ENCODE measurements at places on chromosomes 13 and 19.

- no peak for DNase-seq
Observed at GRCh38 chr13:104357174-104357573, 1291.0 kb upstream of the SLC10A2 start.

DNA sequence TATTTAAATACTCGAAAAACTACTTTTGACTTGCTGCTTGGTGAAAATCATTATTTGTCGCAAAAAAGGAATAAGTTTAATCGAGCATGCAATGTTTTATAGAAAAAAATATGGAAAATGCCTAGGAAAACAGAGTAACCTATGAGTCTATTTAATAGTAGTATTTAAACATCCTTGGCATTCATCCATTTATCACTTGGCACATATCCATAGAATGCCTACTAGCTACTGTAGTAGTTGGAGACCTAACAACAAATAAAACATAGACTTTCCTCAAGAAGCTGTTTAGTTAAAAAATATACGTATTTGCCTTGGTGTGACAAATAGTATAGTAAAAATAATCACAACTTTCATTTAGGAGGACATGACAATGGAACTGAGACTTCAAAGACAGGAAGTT is 302.1 kb downstream of the DIAPH3 start:
- no peak for DNase-seq

GRCh38 chr13:31495336-31495735 is 244.0 kb upstream of the RXFP2 start:
- DNase-seq = no peak

- DNase-seq = no peak
Observed at GRCh38 chr19:3769494-3769893, 2.5 kb downstream of the RAX2 start.

DNA sequence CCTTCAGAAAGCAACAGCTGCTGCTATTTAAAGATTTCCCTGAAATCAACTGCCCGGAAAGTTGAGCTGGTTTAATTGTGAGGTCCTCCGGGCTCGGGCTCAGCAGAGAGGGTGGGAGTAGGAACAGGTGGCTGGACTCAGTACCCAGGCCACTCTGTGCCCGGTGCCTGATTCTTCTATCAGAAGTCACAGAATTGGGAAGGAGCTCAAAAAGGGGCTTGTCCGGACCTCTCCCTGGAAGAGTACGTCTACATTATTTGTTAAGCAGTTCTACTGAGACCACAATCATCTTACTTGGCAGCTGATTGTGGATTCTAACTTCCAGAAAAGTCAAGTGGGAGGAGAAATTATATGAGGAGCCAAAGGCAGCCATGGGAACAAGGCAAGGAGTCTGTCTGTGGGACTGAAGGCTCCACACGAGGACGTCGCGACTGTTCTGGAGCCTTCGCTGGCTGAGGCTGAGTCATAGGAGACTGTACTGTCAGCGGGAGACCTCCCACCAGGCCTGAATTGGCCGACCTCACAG is 91.7 kb upstream of the ANKRD10 start:
- no peak for DNase-seq

- DNase-seq = no peak
Observed at GRCh38 chr19:11843722-11844121, 4.8 kb upstream of the ZNF439 start.

DNA sequence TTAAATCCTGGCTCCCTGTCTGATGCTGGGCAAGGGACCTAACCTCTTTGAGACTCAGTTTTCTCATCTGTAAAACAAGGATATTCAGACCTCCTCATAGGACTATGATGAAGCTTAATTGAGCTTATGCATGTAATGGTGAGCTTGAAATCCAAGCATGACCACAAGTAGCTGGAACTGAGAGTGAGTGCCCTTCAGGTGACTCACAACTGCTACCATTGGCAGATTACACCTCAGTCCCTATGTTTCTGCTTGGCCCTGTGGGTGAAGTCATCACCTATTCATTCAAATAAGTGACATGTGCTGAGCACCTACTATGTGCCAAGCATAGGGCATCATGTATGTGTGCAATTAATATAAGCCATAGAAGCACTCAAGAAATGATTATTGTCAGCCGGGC is 25.7 kb downstream of the NOVA2 start:
- no peak for DNase-seq

GRCh38 chr19:45643024-45643926 is 4.1 kb upstream of the EML2 start:
- DNase-seq = peak; percentile 77

GRCh38 chr19:1512671-1513498 is at the start of gene ADAMTSL5:
Gene ADAMTSL5 (minus strand): TSS chr19:1513019. CDS start chr19:1510943, 2,076 bp downstream.
- peak; percentile 33 for DNase-seq

GRCh38 chr19:10260141-10260584 is 8.1 kb downstream of the MRPL4 start:
- peak; percentile 29 for DNase-seq

DNA sequence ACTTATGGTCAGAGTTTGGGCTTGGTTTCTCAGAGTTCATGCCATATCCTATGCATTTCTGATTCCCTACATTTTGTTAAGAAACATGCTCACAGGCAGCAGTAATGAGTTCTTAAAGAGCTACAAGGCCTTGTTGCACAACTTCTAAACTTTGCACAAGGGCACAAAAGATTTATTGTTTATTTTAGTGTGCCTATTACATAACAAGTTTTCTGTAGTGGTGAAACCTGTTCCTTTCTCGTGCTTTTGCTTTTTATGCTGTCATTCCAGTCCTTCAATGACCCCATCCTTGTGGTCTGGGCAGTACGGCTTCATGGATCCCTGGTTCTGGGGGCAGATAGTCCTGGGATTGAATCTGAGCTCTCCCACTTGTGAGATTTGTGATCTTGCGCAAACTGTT is 17.8 kb downstream of the ZNF507 start:
- no peak for DNase-seq

DNA sequence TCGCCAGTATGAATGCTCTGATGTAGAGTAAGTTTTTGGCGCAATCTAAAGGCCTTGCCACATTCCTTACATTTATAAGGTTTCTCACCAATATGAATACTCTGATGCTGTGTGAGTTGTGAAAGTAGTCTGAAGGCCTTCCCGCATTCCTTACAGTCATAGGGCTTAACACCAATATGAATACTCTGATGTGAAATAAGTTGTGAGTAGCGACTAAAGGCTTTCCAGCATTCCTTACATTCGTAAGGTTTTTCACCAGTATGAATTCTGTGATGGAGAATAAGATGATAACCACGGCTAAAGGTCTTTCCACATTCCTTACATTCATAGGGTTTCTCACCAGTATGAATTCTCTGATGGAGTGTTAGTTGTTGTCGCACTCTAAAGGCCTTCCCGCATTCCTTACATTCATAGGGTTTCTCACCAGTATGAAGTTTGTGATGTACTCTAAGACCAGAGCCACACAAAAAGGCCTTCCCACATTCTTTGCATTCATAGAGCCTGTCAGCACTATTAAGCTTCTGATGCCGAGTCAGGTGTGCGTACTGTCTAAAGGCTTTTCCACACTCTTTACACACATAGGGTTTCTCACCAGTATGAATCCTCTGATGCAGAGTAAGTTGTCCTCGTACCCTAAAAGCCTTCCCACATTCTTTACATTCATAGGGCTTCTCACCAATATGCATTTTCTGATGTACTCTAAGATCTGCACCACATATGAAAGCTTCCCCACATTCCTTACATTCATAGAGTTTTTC is 14.1 kb upstream of the ZFP14 start:
- no peak for DNase-seq

Measured in stimulated activated CD8-positive, alpha-beta memory T cell treated with anti-CD3 and anti-CD28 coated beads, Interleukin-15, amount 100 ng/mL, for 4 hours (primary cell).